ENCODE measurements at places on chromosomes 6 and 20.

GRCh38 chr6:83511901-83512681, at the start of gene PRSS35:
TSS of gene PRSS35 (plus strand) at chr6:83512534. CDS start at chr6:83523442, 10,908 bp downstream.
- DNase-seq, result peak; percentile 62

DNA sequence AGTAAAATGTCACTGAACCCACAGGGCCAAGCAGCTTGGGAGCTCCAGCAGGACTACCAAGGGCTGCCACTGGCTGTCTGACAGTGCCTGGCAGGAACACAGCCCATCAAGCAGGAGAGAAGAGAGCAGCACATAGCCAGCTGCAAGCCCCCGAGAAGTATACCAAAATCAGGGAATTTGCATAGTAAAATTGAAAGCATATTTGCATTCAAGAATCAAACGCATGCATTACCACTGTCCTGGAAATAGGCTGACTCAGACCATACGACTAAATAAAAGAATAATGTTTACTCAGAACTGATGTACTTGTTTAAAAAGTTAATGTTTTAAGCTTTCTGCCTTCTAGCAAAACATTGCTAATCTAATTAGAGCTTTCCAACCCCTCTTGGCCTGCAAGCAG, 298.1 kb downstream of the TFAP2B start:
- no peak for DNase-seq

GRCh38 chr6:165390475-165390874, 81.1 kb upstream of the C6orf118 start:
- no peak for DNase-seq

GRCh38 chr6:149458196-149458595, 26.6 kb downstream of the ZC3H12D start:
- DNase-seq, result peak; percentile 17

DNA sequence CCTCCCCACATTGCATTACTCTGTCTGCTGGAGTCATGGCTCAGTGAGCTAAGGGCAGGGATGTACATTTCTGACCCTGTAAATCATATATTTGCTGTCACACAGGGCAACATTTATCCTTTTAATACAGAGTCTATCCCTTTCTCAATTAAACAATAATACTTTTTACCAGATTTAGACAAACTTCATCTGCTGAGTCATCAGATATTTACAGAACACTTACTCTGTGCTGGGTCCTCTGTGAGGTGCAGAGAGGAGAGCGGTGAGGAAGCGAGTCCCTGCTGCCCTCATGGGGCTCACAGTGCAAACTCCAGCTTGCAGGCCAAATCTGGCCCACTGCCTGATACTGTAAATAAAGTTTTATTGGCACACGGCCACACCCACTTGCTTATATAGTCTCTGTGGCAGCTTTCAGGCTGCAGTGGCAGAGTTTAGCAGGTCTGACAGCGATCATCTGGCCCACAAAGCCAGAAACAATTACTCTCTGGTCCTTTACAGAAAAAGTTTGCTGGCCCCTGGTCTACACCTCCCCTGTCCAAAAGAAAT, 144.5 kb downstream of the CDH26 start:
- peak; percentile 3 for DNase-seq

- DNase-seq, result no peak
These were observed 160.3 kb downstream of the PREX1 start for GRCh38 chr20:48667481-48667880.

- DNase-seq, result no peak
These were observed 43.8 kb upstream of the HIVEP1 start for GRCh38 chr6:11968241-11968806.

GRCh38 chr20:19976595-19977372, 40.4 kb upstream of the NAA20 start:
- DNase-seq, result peak; percentile 92

DNA sequence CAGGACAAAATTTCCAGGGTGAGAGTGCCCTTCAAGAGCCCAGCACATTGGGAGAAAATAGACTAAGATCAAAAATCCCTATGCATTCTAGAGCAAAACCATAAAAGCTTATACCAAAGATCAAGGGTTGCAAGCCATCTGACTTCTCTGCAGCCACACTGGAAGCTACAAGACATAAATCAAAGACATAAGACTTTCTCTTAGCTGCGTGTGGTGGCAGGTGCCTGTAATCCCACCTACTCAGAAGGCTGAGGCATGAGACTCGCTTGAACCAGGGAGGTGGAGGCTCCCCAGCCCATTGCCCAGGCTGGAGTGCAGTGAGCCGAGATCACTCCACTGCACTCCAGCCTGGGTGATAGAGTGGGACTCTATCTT, 91.9 kb upstream of the NXT1 start:
- no peak for DNase-seq

- DNase-seq, result peak; percentile 6
These were observed 171.3 kb upstream of the HDAC2 start for GRCh38 chr6:114142258-114142657.

- no peak for DNase-seq
These were observed 41.1 kb downstream of the GMDS start for GRCh38 chr6:2204272-2204671.

GRCh38 chr20:6269168-6269873, 146.5 kb upstream of the FERMT1 start:
- no peak for DNase-seq

DNA sequence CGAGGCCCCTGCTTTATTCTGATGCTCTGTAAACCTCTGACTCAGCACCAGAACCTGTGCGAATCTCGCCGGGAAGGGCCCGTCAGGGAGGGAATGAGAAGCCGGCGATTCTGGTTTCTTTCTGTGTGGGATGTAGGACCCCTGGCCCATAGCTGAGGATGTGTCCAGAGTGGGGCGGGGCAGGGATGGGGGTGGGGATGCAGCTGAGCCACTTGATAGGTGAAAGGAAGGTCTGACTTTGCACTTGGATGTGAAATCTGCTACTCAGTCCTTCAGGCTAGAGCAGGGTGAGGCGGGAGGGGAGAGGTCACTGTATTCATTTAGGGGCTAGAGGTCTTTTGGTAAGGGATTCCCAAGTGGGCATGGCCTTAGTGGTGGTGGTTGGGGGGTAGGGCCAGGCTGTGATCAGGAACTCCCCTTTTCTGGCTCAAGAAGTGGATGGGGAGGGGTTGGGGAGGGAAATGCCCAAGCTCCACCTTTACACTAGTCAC, 2.3 kb downstream of the TOX2 start:
- peak; percentile 79 for DNase-seq

GRCh38 chr20:41308290-41308711, 9.2 kb downstream of the ZHX3 start:
- peak; percentile 93 for DNase-seq

DNA sequence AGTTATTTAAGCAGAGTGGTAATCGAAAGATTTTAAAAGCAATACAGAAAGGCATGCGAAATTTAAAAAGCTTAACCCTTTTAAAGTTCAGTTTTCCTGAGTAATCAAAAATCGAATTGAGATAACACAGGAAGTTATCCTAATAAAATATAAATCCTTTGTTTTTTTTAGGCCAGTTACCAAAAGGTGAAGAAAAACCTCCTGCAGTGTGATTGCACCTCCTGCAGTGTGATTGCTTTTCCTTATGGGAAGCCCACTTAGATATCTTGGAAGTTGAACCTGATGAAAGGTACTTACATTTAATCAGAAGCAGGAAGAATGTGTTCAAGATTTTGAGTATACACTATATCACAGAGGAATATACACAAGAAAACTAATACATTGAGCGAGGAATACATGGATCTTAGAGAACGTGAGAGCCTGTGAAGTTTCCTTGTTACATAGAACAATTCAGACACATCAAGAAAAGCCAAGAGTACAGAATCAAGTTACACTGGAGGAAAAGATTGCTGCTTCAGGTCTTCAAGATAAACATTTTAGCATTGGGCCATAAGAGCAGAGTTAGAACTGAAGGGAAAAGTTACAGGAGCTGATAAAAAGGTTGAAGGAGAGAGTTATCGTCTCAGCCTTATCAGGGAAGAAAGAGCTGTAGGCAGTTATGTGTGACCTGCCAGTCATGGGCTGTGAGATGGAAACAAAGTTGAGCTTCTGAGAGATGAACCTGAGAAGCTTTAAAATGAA, 7.7 kb upstream of the TMEM181 start:
- no peak for DNase-seq

- no peak for DNase-seq
These were observed 662.2 kb upstream of the HS3ST5 start for GRCh38 chr6:115004982-115005381.

DNA sequence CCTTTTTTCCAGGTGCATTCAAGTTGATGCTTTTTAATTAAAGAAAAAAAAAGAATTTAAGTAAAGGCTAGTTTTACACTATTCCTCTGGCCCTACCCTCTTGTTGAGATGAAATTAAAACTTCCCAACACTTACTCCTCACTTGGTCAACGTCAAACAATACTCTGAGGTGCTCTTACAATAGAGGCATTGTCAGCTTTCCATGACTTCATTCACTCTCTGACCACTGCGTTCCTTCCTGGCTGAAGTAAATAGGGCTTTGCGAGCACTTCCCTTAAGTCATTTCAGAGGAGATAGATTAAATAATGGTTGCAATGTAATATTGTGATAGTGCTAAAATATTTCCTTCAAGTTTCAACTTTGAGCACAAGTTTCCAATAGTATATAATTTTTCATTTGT, 229.8 kb upstream of the CEP162 start:
- DNase-seq, result no peak

GRCh38 chr20:10954137-10954840, 280.5 kb upstream of the JAG1 start:
- DNase-seq, result no peak

DNA sequence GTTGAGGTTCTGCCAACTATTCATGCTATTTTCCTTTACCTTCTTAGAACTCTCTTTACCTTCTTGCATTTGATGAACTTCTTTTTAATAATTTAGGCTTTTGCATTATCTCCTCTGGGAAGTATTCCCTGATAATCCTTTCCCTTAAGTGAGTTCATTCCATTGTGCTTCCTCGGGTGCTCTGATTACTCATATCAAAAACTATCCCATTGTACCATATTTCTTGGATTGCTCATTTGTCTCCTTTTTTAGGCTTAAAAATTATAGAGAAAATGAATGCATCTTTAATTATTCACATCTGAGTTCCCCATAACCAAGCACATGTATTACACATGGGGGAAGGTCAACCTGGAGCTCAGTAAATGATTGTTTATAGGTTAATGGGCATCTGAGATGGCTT, 2.5 kb downstream of the CALHM4 start:
- peak; percentile 90 for DNase-seq

DNA sequence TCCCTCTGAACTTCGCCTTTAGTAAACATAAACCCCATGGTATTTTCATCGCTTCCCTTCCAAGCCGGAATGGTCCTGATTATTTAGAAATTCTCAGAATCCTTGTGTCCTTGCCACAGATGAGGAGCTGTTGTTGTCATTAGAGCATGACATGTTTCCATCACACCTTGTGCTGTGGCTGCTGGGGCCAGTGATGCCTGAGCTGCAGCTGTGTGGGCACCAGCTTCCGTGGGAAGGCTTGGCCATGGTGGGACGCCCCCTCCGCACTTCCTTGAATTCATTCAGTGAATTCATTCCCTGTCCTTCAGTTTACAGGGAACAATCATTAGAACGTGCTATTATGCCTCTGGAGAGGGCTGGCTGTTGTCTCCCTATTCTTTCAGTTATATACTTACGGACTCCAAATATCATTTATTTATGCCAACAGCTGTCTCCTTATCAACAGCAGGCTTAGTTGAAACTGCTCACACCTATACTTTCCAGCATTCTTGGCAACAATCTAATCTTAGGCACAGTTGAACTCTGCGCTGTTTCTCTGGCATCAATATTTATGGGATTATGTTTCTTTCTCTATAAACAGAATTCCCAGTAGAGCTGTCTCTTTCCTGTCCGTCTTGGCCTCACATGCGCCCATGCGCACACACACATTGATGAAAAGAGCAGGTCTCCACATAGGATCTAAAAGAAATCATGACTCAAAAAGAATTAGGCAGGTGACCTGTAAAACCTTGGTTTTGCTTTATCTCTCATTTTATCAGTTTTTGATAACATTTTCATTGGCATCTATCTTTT, 9.0 kb downstream of the ADGRF1 start:
- DNase-seq, result no peak

GRCh38 chr6:84768442-84769174, 4.2 kb upstream of the TBX18 start:
- no peak for DNase-seq

DNA sequence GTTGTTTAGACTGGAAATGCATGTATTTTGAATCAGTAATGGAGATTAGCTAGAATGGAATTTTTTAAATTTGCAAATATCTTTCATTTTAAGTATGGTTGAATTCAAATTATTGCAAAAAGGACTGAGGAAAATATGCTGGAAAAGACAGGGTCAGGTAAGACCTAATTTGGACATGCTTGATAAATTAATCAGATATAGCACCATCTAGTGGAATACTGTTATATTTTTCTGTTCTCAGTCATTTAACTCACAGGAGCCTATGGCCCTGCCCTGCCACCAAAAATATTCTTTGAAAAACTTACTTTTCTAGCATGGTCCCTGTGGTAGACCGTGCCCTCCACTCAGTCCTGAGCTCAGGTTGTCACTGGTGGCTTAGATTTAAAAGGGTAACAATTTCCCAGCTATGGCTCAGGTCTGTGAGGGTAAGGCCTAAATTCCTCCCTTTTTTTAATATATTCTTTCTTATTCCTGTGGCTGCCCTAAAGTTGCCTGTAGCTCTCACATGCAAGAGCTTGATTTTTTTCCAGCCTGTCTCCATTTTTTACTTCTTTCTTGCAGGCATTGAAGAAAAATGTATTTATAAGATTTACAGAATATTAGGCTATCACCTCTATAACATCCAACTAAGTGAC, 25.3 kb upstream of the KIAA1586 start:
- DNase-seq, result peak; percentile 80

DNA sequence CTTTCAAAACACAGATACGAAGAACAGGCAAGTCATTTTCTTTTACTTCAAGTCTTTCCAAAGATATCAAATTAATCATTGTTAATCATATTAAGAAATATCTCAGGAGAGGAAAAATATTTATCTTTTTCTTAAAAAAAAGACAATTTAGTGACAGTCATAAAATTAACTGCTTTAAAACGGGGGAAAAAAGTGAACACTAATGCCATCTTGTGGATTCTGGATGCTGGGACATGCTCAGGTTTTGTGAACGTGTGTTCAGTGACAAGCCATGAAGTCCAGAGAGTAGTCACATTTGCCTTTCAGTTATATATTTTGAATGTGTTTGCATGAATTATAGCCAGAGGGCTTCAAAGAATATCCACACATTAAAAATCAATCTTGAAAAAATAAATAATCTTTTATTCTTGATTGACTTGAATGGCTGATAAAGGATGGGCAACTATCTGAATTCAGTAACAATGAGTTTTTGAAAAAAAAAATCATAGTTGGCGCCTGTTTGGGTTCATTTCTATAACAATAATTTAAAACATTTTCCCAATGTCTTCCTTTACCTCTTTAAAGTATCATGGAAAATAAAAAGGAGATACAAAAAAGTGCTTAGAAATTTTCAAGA, 74.7 kb upstream of the NOX3 start:
- peak; percentile 65 for DNase-seq

GRCh38 chr6:74467533-74468215, 738.2 kb downstream of the COL12A1 start:
- no peak for DNase-seq

Data from ELR (cell line).